Naive thymus-derived CD4-positive, alpha-beta T cell (primary cell): ENCODE measurements at places on chromosomes 5 and 9.

GRCh38 chr9:2208991-2209390 is 193.8 kb downstream of the SMARCA2 start:
- DNase-seq: no peak

- DNase-seq: no peak
These were observed 214.4 kb upstream of the S1PR3 start for GRCh38 chr9:88776717-88777497.

- no peak for DNase-seq
These were observed 529.1 kb upstream of the BRINP1 start for GRCh38 chr9:119898316-119898715.

DNA sequence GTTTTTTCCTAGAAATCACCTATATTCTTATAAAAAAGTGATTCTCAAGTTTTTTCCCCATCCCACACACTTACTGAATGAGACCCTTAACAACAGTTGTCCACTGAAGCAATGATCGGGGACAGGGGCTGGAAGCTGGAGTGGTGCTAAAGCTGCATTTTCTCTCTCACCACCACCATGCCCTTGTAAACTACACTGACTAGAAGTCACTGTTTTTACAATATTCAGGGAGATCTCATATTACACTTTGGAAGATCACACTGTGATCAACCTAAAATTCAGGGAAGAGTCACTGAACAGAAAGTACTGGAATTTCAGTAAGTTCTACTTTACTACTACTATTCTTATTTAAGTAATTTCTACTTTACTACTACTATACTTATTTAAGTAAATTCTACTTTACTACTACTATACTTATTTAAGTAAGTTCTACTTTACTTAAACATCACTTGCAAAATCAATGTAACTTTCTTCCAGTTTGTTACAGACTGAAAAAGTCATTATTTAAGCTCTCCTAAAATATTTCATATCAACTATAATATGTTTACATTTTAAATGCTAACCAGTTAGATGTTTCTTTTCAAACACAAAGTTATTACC is 164.3 kb downstream of the AGTPBP1 start:
- DNase-seq: no peak

DNA sequence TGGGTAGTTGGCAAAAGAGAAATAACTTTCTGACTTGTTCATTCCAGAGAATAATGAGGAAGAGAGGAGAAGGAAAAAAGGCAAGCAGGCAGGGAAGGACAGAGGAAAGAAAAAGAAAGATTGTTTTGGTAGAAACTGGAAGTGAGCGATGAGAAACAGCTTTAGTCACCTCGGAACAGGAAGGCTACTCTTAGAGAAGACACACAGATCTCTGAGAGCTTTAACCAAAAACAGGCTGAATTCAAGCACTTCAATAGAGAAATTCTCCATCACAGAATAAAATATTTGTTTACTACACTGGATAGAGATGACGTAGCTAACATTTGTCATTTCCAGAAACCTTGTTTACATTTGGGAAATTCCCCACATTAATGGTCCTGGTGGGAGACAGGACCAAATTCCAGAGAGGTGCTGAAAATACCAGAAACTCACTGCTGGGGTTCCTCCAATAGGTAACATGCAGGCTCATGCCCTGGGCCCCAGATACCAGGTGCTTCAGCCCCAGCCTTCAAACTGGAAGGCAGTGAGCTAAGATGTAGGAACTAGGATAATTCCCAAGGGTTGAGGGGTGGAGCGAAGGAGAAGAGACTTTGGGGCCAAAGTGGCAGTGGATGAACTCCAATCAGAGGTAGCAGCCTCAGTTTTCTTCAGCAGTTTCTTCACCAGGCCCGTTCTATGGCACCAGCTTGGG is 227.7 kb upstream of the GRAMD2B start:
- DNase-seq: no peak
